ENCODE measurements at places on chromosomes 2 and 18.

- no peak for DNase-seq
Measured at GRCh38 chr2:102141011-102141943, 1.3 kb upstream of the IL1R1 start.

DNA sequence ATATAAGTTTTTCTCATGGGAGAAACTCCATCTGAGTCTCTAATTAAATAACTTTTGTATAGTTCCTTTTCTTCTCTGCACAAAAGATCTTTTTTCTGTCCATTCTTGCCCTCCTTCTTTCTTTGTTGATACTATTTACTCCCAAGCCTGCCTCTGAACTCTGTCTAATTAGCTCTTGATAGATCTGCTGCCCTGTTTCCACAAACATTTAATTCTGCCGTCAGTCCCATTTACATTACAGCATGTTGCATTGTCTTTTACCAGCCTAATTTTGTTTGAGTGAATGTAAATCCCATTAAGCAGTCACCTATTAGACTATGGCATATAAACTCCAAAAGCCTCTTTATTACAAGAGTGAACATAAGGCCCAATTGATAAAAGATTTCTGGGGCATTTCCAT lies 254.4 kb downstream of the ERBB4 start:
- DNase-seq = no peak

DNA sequence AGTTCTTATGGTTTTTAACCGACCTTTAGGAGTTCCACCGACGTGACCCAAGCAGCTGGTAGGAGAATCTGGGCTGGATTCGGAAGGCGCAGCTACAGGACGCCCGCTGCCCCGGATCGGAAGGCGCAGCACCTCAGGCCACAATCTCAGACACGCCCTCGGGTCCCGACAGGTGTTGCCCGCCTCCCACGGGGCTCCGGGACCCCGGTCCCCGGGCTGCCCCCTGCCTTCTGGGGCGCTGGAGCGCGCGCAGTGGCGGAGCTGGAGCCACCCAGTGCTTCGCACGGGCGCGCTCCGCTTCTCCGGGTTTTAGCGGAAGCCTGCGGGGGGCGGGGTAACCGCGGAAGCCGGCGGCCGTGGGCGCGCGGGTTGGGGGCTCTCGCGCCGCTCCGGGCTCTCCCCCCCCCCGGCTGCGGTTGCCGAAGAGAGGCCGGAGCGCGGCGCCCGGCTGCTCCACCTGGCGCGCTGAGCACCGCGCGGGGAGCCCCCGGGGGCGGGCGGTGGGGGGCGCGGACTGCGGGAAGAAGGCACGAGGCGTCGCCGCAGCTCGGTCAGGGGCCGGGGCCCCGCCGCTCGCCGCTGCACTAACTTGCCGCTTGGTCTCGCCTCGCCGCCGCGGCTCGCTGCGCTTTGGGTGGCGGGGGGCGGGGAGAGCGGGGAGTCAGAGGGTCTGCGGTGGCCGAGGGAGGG lies 718.8 kb downstream of the DPP10 start:
- DNase-seq = no peak

- DNase-seq = no peak
Measured at GRCh38 chr2:128668946-128669345, 350.3 kb upstream of the HS6ST1 start.

DNA sequence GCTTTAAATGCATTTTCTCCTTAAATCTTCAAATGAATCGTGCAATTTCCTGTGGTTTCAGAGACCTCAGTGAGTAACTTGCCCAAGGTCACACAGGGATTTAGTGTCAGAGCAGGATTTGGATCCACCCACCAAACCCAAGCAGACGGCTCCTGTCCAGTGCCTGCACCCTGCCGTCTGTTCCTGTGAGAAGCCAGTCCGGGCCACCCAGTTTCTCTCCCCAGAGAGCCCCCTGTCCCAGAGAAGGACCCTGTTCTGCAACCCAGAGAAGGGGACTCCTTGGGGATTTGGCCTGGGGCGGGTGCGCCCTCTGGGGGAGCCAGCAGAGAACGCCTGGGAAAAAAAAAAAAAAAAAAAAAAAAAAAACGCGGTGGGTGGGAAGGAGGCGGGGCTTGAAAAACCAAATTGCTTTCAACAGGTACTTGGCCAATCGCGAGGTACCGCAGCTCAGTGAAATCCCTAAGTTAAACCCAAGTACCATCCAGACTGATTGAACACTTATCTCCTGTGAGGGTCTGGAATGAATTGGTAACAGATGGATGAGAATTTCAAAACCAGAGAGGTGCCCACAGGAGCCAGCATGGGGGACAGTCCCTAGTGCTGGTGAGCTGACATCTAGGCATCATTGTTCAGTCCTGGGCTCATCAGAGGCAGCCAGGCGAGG lies 30.9 kb upstream of the REEP1 start:
- DNase-seq = no peak

DNA sequence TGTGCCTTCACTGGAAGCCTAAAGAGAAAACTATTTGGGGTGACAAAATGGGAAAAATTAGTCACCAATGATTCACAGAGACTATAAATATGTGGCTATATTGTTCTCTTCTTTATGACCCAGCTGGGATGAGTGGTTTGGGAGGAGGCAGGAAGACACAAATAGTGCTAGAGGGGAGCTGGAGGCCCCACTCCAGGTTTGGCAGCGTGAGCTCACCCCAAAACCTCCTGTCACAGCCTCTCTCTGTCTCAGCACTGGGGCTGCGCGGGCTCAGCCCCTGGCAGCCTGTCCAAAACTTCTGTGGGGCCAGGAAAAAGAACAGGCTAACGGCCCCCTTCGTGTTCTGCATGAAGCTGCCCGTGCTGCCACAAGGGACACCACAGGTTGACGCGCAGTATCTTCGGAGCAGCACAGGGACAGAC lies 73.2 kb upstream of the LCLAT1 start:
- DNase-seq = no peak

DNA sequence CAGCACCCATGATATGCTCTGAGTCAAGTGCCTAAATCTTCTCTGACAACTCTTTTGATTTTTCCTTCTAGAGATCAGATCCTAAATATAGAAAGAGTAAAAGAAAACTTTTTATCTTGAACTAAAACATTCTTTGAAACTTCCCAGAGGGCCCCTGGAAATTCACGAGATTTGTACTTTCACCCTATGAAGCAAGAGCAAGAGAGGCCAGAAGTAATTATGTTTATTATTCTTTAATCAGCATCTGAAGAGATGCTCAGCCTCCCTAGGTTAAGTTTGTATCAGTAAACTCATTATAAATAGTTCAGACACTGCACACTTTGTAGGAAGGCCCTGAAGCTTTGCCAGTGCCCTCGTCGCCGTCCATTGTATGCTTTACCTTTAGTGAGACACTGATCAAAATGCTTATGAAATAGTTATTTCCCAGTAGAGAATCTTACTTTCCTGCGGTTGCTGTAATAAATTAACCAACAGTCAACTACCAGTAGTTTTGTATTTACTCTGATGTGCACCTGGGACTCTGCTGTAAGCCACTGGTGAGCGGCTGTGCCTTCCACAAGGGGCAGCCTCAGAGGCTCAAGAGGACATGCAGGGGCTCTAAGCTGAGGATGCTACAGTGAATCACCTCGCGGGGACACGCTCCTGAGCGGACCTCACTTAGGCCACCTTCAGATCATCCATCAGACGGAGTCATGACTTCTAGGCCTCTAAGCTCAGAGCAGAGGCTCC lies 71.9 kb downstream of the BIN1 start:
- no peak for DNase-seq

- DNase-seq = no peak
Measured at GRCh38 chr2:84653302-84653701, 137.0 kb downstream of the DNAH6 start.

DNA sequence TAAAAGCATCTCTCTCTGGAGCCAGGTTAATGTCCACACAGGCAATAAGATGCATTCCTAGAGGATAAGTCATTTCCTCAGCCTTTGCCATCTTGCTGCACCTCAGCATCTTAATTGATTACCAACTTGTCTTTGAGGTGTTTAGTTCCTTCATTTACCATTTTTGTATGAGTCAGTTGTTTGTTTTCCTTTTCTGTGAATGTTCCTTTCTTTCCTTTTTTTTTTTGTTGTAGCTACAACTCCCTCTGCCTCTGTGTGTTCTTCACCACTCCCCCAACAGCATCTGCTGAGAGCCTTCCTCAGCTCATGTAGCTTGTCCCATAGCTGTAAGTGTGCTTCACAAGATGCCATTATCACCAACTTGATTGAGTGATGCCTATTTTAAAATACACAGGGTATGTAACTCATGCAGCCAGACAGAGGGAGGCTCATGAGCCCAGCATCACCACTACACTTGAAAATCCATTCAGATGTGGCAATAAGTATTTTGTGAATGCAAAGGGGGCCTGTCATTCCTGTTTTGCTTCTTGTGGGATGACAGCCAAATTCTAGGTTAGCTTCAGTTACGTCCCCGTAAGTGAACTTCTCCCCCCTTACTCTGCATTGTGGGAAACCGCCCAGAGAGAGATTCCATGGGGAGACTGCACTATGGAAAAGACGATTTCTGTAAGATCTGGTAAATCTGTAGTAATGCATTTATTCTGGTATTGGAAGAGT lies 315.9 kb upstream of the ZEB2 start:
- no peak for DNase-seq

- DNase-seq = peak; percentile 46
Measured at GRCh38 chr2:176852667-176853066, 359.9 kb upstream of the HNRNPA3 start.

DNA sequence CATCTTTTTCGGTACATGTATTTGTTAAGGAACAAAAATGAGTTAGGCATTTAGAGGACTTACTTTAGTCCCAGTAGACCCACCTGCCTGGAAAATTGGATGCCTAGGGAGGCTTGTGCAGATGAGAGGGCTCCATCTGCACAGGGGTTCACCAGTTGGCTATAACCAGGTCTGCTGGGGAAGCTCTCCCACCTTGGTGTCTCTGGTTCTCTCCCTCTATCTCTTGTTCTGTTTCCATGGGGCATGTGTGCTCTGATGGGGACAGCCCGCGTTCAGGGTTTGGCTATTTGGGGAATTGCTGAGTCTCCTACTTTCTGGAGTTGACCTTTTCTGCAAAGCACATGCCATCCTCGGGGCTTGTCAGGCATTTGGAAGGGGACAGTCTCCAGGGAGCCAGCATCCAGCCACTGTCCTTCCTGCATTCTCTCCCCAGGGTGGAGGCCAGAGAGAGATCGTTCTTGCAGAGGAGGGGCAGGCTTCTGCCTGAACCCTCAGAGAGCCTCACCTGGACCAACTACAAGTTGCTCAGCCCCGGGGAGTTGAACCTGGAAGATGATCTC lies 157.3 kb downstream of the KLHL29 start:
- no peak for DNase-seq

- DNase-seq = no peak
Measured at GRCh38 chr18:72868585-72869225, 918 bp upstream of the NETO1 start.

- no peak for DNase-seq
Measured at GRCh38 chr18:69689121-69689759, 258.4 kb downstream of the CD226 start.

DNA sequence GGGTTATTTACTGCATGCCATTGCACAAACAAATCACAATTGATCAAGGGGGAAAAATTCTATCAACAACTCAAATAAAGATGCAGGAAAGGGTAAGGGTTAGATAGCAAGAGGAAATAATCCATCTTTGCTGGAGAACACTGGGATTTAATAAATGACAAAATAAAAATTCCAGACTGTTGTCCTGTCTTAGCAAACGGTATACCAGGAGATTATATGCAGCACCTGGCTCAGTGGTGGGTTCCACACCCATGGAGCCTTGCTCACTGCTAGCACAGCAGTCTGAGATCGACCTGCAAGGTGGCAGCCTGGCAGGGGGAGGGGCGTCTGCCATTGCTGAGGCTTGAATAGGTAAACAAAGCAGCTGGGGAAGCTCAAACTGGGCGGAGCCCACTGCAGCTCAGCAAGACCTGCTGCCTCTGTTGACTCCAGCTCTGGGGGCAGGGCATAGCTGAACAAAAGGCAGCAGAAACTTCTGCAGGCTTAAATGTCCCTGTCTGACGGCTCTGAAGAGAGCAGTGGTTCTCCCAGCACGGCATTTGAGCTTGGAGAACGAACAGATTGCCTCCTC lies 296.5 kb upstream of the THSD7B start:
- DNase-seq = no peak

All from activated gamma-delta T cell treated with Interleukin-2 at 50 U/mL for 16 hours (primary cell).